Stimulated activated CD4-positive, alpha-beta T cell treated with anti-CD3 and anti-CD28 coated beads, Interleukin-12 subunit alpha, Interleukin-12 subunit beta, amount 100 ng/mL, for 24 hours (primary cell): ENCODE measurements at places on chromosomes 5 and 9.

DNA sequence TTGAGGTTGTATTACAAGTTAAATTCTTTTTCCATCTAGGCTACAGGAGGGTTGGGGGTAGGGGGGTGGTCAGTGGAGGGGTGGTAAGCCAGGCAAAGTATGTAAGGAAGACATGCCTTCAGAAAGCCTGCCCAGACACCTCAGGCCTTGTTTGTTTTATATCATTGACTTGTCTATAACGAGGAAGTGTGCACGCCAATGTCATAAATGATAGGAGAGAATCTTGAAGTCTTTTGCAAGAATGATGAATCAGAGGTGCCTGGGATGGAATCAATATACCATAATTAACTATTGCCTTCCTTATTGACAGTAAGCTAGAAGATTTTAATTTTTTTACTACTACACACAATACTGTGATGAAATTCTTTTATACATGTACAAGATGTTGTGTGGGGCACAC is 90.7 kb downstream of the SEC61B start:
- DNase-seq = no peak

DNA sequence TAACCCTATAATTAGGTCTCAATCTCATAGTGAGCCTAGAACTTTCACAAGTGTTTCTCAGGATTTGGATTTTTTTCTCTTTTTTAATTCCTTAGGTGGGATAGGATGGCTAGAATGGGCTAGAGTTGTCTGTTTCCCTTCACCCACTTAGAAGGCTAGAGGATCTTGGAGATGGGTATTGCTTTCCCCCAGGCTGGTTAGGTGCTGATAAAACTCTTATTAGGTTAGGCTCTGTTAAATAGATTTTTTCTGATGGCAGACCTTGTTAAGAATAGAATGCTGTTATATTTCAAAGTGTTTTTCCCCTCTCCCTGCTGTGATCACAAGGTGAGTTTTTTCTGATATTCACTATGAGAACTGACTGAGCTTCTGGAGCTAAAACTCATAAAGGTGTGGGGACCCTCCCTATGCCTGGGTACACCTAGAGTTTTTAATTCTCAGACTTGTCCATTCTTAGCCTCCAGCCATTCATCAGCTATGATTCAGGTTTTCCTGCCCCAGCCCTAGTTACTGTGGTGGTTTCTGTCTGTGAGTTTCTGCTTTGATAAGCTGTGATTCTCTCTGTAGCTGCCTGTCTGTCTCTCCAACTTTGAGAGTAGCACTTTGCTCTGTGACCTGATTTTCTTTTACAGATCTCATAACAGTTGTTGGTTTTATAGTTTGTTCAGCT is 132.4 kb downstream of the HACD4 start:
- no peak for DNase-seq

- DNase-seq = no peak
Measured at GRCh38 chr5:78109891-78110324, 184.6 kb downstream of the AP3B1 start.

DNA sequence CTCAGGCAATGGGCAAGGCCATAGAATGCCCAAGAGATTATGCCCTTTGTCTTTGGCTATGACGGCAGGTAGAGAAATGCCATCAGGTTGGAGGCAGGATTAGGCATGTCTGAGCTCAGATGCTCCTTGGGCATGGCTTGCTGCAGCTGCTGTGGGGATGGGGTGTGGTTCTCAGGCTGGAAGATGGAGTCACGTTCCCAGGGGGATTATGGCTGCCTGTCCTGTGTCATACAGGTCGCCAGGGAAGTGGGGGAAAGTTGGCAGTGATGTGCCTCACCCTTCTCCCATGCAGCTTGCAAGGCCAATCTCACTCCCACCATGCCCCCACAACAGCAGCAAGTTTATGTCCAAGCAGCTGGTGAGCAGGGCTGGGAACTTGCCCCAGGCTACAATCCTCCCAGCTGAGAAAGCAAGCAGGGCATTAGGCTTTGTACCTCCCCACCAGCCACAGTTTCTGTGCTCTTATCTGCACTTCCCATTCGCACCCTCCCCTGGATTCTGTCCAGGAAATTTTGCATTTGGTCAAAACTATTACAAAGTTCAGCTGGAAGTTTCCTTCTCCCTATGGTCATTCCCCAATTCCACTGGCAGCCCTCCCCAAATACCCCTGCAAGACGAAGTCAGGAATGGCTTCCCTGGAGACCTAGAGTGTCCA is 1788.0 kb upstream of the NUDT12 start:
- no peak for DNase-seq

DNA sequence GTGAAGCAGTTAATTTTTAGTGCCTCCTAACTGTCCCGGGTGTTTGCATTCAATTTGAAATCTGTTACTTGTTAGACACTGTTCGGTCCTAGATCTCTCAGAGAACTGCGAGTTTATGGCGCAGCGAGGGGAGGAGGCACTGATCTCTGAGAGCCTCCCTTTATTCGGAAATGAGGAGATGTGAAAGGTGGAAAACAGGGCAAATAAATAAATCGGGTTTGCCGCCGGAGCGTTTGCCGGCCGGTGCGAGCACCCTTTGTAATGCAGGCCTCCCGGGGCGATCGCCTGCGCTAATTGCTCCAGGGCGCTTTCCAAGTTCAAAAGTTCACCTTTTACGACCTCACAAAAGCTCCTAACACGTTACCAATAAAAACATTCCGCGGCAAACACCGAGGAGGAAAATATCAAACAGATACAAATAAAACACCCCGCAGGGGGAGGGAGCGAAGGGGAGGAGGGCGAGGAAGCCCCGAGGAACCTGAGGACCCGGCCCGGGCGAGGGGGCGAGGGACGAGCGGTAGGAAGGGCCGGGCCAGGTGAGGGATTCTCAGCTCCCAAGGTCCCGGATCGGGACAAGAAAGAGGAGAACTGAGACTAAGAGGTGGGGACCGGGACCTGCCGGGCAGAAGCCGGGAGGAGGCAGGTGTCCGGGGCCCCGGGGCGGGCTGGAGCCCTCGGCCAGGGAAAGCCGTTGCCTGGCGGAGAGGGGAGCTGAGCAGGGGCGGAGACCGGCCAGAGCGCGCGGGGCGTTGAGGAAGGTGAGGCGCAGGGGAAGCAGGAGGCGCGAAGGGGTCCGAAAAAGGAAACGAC is 1.4 kb downstream of the NR6A1 start:
- no peak for DNase-seq

DNA sequence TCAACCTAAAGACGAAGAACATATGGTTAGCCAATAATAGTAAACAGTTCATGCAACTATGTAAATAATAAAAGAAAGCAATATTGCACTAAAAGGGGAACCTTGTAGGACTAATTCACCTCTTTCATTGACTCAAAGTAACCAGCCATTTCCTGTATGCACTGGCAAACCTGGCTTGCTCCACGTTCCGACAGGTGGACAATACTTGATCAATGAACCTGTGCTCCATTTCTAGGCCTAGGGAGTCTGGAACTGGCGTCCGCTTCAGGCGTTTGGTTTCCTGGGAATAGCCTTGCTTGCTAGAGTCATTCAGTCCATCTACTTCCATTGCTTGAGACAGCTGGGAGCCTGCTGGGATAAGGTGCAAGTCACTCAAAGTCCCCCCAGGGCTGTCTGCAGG is 41.6 kb downstream of the PTAR1 start:
- no peak for DNase-seq

DNA sequence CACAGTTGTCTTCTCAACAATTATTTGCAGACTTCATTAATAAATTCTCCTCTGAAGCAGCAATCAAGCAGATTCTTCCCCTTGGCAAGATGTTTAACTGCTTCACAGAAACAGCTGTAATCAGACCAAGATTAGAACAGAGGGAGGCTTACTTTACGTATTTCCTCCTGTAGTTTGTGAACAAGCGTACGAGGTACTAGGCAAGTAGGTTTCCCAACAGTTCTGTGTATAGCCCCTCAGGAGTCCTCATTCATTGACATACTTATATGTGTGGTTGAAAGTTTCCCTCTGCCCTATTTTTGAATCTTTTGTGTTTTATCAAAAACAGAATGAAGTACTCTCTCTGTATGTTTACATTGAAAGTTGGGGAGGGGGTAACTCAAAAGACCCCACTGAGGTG is 128.0 kb downstream of the SPATA31D1 start:
- DNase-seq = no peak

DNA sequence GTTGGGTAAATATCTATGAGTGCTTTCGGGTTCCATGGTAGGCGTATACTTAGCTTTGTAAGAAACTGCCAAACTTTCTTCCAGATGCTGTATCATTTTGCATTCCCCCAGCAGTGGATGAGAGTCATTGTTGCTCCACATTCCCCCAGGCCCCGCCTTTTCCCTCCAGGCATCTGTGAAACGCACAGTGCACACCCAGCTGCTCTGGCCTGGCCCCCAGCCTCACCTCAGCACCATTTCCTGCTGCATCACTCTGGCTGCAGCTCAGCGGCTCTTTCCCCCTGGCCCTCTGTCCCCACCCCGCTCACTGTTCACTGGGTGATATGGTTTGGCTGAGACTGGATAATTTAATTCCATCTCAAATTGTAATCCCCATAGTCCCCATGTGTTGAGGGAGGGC is 76.6 kb upstream of the SPTLC1 start:
- no peak for DNase-seq

DNA sequence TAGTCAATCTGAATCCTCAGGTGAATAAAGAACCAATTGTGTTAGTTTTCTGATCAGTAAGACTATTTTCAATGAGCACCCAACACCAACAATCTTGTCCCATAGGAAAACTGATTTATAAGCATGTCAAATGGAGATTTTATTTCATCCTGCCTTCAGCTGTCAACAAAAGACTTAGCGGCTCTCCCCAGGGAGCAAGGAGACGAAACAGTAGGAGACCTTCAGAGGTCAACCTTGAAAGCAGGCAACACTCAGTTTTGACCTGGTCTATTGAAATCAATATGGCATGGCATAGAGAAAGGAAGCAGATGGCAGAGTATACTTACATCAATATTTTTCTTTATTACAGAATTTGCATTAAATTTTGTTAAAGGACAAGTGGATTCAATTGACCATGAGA is 34.1 kb downstream of the ZNF622 start:
- DNase-seq = no peak

DNA sequence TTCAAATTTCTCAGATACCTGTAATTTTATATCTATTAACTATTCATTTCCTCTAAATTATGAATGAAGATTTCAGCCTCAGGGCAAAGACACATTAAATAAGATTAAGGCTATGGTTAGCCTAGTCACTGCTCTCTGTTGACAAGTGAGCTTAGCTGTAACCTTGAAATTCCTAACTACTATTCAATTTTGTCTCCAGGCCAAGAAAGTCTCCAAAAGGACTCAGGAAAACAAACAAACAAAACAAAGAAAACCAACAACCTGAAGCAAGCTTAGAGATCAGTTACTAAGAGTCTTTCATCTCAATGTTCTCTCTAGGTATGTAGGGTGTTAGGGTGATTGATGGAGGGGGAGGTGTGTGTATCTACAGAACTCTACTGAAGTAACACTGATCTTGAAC is 9.6 kb upstream of the CTNNAL1 start:
- no peak for DNase-seq

DNA sequence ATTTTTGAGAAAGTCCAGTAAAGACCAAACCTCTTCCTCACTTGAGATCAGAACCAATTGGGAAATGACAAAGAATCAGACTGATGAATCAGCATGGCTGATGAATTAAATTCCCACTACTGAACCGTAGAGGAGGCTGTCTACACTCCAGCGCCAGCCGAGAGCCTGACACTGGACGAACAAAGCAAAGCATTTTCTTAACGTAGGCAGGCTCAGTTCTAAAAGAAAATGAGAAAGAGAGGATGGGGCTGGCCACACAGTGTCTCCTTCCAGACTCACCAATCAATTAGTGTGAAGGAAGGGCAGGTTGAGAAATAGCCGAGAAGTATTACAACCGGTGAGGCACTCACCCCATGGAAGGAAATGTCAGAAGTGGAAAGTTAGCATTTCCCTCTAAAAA is 49.4 kb downstream of the ITGA1 start:
- DNase-seq = no peak

DNA sequence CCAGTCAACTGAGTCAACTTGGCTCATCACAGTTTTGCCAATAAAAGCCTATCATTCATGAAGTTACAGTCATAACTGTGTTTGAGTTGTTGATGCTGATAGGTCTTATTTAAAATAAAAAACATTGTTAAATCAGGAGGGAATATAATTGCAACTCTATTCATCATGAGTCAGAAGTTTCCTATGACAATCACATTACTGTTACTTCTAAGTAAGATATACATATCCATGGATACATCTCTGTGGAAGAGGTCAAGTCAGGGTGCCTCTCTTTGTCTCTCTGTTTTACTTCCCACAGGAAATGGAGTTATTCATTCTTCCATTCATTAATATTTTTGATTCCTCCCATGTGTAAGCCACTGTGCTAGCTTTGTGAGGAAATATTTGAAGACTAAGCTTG is 2015.4 kb upstream of the WWC1 start:
- no peak for DNase-seq

- no peak for DNase-seq
Measured at GRCh38 chr9:22257026-22257816, 189.4 kb upstream of the DMRTA1 start.

DNA sequence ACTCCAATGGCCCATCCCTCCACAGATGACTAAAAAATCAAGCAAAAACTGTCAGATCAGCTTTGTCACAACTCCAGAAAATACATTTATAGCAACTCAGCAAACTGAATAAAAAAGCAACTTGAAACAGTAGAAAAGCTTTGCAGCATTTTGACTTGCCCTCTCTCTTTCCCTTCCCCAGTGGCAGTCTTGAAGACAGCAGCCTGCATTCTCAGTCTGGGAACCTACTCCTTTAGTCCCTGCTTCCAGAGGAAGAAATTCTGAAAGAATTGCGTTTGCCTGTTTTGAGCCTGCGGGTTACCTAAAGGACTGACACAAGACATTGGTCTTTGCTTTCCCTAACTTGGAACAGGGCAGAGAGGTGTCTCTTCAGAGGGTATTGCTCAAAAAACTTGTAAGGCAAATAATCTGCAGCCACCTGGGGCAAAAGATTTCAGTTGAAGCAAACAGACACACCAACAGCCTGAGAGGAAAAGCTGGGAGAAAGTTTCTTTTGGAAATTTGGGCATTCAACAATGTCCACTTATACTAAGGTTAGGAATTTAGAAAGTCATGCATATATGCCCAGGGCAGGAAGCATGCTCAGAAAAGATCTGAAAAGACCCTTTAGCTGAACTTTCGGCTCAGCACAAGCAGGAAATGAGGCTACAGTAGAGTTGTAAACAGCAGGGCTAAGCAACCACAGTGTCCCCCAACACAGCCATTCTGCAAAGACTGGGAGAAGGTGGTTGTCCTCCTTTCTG is 15.2 kb upstream of the SLC35D2 start:
- no peak for DNase-seq

- DNase-seq = peak; percentile 17
Measured at GRCh38 chr5:159208514-159209437, 577 bp downstream of the RNF145 start.

DNA sequence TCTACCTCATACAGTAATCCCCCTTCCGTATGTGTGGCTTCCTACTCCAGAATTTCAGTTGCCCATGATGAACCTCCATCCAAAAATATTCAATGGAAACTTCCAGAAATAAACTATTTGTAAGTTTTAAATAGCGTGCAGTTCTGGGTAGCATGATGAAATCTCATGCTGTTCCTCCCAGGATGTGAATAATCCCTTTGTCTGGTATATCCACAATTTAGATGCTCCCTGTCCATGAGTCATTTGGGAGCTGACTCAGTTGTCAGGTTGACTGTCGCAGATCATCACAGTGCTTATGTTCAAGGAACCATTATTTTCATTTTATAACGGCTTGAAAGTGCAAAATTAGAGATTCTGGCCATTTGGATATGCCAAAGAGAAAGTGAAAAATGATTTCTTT is 290.1 kb upstream of the CDH9 start:
- DNase-seq = no peak

- DNase-seq = no peak
Measured at GRCh38 chr5:106085136-106085535, 1585.6 kb downstream of the EFNA5 start.

GRCh38 chr9:138007918-138008841 is 130.6 kb downstream of the CACNA1B start:
- no peak for DNase-seq
